ENCODE measurements at places on chromosomes 11 and 22.

DNA sequence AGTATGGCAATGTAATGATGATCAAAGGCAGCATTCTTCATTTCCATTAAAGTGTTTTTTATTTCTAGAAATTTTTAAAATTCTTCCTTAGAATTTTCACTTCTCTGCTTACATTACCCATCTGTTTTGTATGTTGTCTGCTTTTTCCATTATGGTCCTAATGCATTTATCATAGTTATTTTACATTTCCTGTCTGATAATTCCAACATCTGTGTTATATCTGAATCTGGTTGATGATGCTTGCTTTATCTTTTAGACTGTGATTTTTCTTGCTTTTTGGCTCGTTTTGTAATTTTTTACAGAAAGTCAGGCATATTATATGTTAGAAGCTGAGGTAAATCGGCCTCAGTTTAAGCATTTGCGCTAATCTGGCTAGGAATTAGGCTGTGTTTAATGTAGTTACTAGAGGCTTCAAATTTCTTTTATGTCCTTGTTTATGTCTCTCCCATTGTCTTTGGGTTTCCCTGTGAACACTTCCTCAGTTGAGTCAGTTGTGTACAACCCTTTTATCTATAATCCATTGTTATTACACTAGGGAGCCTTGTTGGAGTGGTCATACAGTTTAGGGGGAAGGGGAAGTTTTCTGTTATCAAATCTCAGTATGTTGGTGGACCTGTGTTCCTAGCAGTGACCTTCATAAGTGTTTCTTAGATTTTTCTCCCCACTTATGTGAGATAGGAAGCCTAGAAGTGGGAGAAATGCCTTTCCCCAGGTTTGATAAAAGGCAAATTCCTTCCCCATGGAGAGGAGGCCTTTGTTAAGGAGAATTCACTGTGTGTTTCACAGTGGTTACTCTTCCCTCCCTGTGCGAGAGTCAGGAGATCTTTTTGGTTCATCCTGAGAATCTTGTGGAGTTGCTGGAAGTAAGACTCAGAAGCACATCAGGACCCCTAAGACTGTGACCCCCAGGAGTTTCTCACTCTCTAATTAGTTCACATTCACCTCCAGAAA, 437.5 kb downstream of the INSC start:
- DNase-seq, result no peak

DNA sequence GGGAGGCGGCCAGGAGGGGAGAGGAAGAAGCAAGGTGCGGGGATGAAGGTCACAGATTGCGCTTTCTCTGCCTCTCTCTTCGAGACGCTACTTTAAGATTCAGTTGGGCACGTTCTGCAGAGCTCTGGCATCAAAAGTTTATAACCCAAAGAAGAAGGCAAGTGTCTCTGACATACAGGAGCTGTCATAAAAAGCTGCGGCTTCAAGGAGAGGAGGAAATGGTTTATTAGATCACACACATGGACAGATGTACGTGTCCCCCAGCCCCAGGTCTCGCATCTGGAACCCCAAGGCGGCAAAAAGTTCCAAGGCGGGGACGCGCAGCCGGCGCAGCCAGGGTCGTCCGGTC, 589.0 kb downstream of the OPCML start:
- no peak for DNase-seq

DNA sequence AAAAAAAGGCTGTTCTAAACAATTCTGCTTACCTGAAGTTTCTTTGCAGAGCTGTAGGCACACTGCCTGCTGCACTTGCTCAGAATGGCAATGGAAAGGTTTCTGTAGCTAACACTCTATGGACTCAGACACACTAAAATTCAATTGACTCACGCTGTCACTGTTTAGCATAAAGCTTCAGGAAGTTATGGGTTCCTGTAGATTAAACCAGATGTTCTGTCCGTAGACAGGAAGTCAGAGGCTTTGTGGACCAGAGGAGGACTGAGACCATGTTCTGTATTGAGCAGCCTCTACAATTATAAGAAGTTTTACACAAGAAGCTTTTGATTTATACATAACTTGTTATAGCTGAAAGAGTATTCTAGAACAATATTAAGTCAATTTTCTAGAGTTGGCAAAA, 70.4 kb downstream of the GLYATL1 start:
- DNase-seq, result no peak

DNA sequence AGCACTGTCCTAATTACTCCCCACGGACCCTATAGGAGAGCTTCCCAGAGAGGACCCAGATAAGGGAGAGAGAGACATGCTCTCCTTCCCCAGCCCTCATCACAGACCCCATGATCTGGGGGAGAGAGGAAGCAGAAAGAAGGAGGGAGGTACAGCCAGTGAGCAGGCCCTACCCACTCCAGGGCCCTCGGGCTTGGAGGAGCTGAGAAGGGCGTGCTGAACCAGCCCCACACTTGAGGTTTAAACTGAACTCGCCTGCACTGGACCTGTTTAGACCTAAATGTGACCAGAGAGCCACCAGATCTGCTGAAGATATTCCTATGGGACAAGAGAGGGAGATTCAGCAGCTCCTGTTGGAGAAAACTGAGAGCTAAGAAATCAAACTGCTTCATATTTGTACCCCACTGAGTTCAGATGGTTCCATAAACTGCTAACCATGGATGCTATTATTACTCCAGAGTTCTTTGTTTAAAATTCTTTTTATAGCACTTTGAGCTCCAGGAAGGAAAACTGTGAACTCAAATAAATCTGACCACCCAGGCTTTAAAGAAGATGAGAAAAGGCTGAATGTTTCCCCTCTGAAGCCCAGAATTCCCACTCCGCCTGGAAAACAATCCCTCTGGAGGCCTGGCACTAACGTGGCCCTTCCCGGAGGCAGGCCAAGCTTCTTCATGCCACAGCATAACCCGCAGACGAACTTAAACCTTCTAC, 67.2 kb downstream of the EFCAB6 start:
- DNase-seq, result no peak

GRCh38 chr11:67387518-67387917, 4.3 kb upstream of the RAD9A start:
- DNase-seq, result no peak

DNA sequence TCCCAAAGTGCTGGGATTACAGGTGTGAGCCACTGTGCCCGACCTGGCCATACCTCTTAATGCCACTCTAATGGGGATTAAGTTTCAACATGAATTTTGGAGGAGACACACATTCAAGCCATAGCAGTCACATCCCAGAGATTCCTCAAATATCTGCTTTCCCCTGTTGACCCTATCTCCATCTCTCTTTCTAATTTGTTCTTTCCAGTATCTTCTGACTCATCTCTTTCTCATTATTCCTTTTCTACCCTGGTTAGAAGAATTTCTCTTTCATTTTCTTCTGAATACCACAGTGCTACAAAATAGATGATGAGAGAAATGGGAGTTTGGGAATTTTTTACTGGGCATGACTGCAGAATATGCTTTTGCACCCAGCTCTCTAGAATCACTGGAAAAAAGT, 5.1 kb downstream of the OR10V1 start:
- no peak for DNase-seq

DNA sequence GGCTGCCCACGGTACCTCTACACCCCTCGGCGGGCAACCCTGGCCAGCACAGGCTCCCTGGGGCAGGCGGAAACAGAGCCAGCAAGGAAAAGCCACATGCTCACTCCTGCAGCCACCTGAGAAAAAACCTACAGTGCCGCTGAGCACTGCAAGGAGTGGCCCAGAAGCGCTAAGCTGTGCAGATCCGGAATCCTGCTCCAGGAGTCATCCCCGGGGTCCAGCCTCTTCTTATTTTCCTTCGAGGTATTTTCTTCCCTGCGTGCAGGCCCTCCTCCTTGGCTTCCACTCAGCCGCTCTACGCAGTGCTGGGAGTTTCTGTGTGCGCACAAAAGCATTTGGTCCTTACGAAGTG, 81.0 kb downstream of the TRMU start:
- DNase-seq, result no peak

DNA sequence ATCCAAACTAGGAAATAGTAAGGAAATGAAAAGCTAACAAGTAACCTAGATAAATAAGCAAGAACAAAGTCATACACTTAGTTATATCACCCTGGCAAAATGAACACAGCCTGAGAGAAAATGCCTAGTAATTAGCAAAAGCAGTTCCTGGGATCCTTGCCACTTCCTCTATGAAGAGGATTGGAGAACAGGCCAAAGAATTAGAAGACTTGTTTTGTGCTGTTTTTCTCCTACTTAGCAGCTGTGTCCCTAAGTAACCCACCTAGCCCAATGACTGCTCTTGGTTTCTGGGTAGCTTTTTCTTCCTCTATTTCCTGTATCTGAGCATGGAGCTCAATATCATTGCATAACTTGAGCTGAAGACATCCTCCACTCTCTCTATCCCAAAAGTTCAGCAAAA, 713.9 kb downstream of the ETS1 start:
- DNase-seq, result no peak

GRCh38 chr11:133425992-133426391, 106.3 kb downstream of the OPCML start:
- DNase-seq, result no peak

- no peak for DNase-seq
These were observed 82.8 kb downstream of the CABIN1 start for GRCh38 chr22:24093855-24094254.

- DNase-seq, result no peak
These were observed 121.3 kb downstream of the MPPED1 start for GRCh38 chr22:43533156-43533530.

DNA sequence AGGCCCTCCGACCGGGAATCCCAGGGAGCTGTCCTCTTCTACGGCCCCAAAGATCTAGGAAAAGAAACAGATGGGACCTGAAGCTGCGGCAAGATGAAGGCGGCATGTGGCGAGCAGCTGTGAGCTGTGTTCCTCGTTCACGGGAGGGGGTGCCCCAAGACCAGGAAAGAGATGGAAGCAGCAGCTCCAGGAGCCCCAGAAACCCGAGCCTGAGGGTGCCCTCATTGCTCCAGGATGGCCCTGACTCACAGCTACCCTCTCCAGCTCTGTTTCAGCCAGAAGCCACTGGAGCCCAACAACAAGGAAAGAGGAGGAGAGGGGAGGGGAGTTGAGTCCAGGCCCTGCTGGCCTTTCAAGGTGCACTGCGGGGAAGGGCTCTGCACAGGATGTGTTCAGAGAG, 23.7 kb upstream of the NAP1L4 start:
- no peak for DNase-seq

DNA sequence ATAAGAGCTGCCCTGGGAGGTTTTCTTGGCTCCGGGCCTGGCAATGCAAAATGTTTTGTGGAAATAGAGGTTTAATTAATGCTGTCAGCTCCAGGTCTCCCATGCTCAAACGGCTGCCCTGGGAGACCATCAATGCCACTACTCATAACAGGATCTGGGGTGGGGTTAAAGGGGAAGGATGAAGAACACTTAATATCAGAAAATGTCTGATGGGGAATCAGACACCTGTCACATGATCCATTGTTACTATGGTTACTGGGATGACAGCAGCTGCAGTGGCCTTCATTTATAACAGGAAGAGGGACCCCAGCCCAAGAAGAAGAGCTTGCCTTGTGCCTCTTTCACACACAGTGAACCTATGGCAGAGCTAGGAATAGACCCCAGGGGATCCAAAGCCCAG, 2.2 kb upstream of the SYT13 start:
- DNase-seq, result no peak

DNA sequence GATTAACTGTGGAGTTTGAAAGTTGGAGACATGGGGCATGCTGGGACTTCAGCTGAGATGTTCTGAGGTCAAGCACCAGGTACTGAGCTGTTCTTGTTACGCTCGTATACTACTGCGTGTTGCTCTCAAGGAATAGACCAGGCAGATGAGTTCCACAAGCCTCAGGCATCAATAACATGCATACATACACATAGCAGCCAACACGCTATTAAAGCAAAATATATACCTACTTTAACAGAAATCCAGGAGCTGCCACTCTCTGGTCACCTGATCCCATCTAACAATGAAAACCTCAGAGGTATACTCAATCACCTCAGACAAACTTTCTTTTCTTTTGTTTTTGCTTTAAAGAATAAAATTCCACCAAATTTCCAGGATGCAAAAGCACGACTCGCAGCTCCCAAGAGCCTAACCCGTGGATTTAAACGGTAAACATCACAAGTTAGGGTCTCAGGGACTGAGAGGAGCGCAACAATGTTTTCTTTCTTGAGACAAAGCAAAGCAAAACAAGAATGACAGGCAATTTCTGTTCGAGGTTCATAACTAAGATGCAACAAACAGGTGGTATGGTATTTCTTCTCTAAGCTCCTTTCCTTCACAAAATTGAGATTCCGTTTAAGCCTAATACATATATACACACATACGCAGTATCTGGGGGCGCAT, 16.5 kb downstream of the BLID start:
- DNase-seq, result no peak

- no peak for DNase-seq
These were observed 8.7 kb upstream of the SLC5A12 start for GRCh38 chr11:26730414-26731083.

DNA sequence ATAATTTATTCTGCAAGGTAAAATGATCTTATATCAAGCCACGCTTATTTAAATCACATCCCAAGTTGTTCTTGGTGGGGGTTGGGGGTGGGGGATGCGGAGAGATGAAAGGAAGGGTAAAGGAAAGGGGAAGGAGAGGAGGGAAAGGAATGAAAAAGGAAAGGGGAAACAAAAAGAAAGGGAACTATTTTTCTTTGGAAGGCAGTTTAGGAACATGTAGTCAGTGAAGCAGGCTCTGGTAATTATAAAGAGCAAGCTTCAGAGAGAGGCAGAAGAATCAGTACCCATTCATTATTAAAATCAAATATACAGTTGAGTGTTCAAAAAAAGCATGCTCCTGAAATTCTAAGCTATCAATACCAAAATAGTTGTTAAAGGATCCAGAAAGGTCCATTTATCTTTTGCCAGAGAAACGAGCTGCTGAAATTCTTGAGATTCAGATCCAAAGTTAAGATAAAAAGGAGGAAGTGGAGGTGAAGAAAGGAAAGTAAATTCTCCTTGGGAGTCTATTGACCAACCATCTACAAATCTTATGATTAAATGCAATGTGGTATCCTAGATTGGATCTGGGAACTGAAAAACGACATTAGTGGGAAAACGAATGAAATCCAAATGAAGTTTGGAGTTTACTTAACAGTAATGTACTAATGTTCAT, 107.4 kb downstream of the SGSM3 start:
- DNase-seq, result no peak

GRCh38 chr22:49096476-49096875, 731.2 kb downstream of the BRD1 start:
- no peak for DNase-seq

DNA sequence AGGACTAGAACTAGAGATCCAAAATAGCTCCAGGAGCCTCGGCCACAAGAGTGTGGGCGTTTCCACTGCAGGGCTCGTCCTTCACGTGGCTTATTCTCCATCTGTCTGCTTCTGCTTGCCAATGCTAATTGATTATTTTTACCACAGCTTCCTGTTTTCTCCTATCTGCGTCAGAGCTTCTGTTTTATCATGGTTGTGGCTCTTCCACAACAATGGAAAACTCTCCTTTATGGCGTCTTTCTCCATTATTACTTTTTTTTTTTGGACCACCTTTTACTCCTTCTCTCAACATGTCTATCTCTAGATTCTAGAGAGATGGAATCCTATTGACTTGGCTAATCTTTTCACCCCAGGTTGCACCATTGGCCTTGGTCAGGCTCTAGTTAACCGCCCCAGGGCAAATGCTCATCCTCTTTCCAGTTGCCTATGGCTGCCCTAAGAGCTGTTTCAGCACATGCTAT, 25.9 kb downstream of the CAT start:
- DNase-seq, result no peak

All from stimulated activated CD4-positive, alpha-beta T cell treated with anti-CD3 and anti-CD28 coated beads, TNF-alpha, amount 100 ng/mL, for 24 hours (primary cell).